ENCODE measurements at places on chromosomes 11 and 22. TPM values are rescaled to one million over a fixed set of nuclear protein-coding genes. Genes with fewer than 3 reads are reported as not detected.

RIMBP3C gene
- not detected for total RNA-seq

SERHL2 gene
- total RNA-seq: 1.8 TPM

DNA sequence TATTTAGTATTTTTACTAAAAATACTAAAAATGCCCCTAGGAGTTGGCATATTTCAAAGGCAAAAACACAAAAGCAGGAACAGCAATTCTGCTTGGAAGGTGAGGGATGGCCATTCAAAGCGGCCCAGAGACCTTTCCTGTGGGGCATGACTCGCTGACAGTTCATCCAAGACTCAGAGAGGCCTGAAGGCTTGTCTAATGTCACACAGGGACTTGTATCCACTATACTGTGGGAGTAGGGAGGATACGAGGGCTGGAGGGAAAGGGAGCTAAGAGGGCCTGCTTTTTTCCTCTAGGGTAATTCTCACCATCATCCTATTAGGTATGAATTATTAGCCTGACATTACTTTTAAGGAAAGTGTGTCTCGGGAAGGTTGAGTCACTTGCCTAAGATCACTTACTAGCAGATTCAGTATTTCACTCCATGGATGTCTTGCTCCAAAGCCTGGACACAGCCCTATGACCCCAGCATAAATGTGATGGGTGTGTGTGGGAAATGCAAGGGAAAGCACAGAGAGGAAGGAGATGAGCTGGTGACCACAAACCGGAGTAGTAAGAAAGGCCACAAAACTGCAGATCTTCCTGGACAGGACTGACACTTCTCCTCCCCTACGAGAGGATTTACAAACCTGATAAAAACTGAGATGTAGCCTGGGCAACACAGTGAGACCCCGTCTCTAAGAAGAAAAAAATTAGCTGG lies 16.7 kb upstream of the UCP3 start:
- DNase-seq: no peak

GRCh38 chr11:8032576-8033304 lies 45.6 kb downstream of the EIF3F start:
- DNase-seq: no peak

DNA sequence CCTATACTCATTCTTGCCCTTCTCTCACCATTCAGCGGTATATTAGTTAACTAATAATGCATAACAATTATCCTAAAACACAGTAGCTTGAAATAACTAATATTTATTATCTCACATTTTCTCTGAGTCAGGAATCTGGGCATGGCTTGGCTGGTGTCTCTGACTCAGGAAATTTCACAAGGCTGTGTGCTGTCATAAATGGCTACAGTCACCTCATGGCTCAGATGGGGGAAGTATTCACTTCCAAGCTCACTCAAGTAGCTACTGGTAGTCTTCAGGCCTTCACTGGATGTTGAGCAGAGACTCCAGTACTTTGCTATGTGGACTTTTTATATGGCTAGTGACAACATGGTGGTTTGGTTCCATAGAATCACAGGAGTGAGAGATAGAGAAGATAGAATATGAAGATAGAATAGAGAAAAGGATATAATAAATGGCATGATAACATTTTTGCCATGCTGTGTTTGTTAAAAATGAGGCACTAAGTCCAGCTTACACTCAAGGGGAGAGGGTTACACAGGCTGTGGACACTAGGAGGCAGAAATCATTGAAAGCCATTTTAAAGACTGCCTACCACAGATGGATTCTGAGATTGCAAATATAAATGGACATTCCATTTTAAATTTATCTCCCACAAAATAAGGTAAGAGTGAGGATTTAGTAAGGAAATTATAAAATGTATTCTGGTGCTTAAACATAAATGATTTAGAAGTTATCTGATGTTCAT lies 997.8 kb upstream of the CHORDC1 start:
- DNase-seq: no peak

GRCh38 chr22:48351376-48352085 lies 1476.1 kb downstream of the BRD1 start:
- no peak for DNase-seq

DNA sequence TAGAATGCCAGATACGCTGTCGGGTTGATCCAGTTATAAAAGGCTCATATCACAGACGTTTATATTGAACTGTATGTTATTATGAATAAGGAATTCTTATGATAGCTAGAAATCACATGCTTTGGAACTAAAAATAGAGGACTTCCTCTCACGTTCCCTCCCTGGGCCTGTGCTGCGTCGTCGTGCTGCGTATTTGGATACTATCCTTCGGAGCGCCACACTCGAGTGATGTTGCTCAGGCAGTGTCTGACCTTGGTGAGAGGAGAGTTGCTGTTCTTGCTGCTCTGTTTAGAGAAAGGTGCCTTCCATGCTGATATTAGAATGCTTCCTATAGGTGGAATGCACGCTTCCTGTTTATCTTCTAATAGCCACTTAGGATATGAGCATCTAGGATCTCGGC lies 20.2 kb upstream of the ST14 start:
- no peak for DNase-seq

DNA sequence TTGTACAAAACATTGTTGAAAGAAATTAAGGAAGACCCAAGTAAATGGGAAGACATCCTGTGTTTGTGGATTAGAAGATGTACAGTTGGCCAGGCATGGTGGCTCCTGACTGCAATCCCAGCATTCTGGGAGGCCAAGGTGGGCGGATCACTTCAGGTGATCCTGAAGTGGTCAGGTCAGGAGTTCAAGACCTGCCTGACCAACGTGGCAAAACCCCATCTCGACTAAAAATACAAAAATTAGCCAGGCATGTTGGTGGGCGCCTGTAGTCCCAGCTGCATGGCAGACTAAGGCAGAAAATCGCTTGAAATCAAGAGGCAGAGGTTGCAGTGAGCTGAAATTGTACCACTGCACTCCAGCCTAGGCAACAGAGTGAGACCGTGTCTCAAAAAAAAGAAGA lies 62.0 kb upstream of the SEPTIN5 start:
- DNase-seq: no peak

All from omental fat pad (tissue), 4 donors.